ENCODE measurements at places on chromosomes 12 and 14.

DNA sequence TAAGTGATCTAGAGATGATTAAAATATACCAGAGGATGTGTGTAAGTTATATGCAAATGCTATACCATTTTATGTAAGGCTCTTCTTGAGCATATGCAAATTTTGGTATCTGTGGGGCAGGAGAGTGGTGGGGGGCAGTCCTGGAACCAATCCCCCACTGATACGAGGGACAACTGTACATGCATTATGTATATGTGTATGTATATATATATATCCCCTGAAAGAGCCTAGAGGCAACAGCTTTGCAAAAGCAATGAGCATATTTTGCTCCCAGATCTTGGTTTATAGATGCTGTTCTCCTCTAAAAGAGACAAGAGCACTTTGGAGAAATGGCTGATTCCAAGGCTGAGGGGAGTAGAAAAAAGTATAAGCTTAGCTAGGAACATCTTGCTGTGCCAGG is 12.4 kb upstream of the SLC25A3 start:
- no peak for DNase-seq

- DNase-seq = no peak
Observed at GRCh38 chr12:96045566-96045965, 10.2 kb upstream of the LTA4H start.

DNA sequence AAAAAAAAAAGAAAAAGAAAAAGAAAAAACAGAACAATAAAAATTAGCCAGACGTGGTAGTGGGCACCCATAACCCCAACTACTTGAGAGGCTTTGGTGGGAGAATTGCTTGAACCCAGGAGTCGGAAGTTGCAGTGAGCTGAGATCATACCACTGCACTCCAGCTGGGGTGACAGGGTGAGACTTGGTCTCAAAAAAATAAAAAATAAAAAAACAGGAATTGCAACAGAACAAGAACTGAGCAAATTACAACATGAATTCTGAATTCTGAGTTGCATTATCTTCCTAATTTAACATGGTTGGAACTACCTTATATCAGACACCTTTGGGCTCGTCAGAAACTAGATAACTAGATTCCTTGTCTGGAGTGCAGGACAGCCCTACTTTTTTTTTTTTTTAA is 53.3 kb upstream of the NR2C1 start:
- DNase-seq = no peak

GRCh38 chr12:127928615-127929571 is 338.1 kb upstream of the TMEM132C start:
- DNase-seq = no peak

- DNase-seq = peak; percentile 93
Observed at GRCh38 chr14:23352506-23353432, at the start of gene SLC22A17. SLC22A17 (minus strand) TSS chr14:23352887.

DNA sequence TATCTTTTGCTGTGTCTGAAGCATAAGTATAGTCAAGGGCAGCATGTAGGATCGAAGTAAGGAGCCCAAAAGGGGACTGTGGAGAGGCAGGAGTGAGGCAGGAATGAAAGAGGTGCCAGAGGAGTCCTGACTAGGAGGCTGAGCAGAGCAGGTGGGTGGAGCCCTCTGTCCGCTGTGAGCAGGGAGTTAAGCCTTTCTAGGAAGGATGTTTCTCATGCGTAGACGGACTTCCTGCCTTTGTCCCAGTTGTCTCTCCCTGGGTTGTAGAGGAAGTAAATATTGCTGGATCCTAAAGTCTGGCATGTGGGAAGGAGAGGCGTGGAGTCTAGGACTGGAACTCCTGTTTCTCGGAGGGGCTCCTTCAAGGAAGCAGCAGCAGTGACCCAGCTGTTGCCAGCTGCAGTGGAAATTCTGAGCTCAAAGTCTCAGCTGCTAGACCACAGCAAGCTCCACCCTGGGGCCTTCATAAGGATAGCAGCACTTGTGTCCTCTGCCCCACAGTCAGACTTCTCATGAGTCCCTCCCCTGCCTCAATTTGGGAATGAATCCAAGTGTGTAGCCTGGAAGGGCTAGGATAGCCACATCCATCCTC is 44.0 kb downstream of the RBMS2 start:
- DNase-seq = no peak

- DNase-seq = no peak
Observed at GRCh38 chr14:50544911-50545310, 12.5 kb upstream of the MAP4K5 start.

- no peak for DNase-seq
Observed at GRCh38 chr12:51922146-51922545, 14.8 kb downstream of the ACVRL1 start.

GRCh38 chr14:71597287-71597920 is 334.8 kb upstream of the RGS6 start:
- no peak for DNase-seq

GRCh38 chr12:122980183-122981035 is at the start of gene ARL6IP4:
ARL6IP4 (plus strand) TSS chr12:122980681; CDS start chr12:122981140, 459 bp downstream.
- DNase-seq = peak; percentile 91

GRCh38 chr12:15151161-15152091 is 69.8 kb downstream of the RERG start:
- DNase-seq = peak; percentile 27

DNA sequence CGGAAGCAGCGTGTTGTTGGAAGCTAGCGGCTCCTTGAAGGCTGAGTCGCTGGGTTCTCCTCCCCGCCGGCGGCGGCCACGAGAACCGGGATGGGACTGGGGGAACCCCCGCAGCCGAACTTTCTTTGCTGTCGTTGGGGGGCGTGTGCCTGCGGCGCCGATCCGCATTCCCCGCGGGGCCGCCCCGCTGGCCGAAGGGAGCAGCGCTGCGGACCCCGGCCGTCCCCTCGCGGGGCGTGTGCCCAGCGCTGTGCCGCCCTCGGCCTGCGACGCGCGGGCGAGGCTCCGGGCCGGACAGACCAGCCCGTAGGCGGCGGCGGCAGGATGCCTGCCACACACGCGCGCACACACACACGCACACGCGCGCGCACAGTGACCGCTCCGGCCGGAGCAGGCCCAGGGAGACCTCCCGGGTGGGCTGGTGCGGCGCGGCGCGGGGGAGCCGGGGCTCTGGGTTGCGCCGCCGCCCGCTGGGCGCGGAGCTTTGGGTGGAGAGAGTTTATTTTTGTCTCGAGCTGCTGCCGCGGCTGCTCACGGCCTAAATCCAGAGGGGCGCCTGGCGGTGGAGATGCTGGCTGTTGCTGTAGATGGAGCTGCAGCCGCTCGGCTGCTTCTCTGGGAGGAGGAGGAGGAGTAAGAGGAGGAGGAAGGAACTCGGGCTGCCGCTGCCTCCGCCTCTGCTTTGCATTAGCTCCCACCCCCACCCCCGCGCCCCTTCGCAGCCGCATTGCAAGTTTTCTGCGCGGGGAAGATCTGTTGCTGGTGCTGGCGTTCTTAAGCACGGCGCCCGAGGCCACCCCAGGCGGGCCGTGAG is at the start of gene SAMD4A:
Gene SAMD4A (plus strand): TSS at position 719 of the 814 bp plus-strand sequence. CDS start 789 bp downstream, outside the sequence.
- DNase-seq = peak; percentile 77

GRCh38 chr12:98808243-98808875 is 163.3 kb downstream of the APAF1 start:
- DNase-seq = no peak

Data from SK-N-SH (cell line).